ENCODE measurements at places on chromosomes 5 and 9.
A peak's percentile ranks its signal among the peaks of the same experiment; 100 is the strongest.

DNA sequence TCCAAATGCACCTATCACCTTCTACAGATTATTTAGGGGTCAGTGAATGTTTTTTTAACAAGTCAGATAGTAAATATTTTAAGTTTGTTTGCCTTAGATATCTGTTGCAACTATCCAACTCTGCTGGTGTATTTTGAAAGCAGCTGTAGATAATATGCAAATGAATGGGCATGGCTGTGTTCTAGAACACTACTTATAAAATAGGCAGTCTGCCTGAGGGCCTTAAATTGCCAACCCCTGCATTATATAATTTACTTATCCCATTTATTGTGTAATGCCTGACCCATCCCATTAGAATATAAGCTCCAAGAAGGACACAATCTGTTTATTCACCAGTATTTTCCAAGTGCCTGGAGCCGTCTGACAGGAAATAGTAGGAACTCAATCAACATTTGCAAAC is 149.0 kb downstream of the TTC39B start:
- DNase-seq = no peak

GRCh38 chr5:131363811-131364506 is 100.1 kb downstream of the CDC42SE2 start:
- no peak for DNase-seq

DNA sequence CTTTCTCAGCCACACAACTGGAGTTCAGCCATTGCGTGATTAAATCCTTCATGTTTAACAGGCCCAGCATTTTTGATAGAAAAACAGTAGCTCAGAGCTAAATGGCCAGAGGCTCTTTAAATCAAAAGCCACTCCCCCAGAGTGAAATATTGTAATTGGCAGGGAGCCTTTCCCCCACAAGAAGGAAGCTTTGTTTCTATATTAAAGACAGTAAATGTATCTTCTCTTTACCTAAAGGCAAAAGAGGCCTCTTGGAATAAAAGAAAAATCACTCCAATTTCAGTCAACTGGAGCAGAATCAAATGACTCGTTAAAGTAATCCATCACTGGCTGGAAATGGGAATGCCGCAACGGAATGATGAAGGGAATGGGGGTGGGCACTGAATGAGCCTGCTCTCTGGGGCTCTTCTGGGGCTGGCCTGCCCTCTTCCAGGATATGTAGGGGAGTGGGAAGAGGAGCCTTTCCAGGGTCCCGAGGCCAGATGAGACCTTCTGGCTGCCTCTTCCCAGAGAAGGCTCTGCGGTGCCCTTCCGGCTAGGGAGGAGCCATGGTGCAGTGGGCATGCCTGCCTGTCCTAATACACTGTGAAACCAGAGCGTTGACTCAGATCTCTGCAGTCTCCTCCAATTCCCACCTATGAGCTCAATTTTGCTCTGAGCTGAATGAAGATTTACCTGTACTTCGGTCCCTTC is 45.2 kb downstream of the ANKDD1B start:
- no peak for DNase-seq

DNA sequence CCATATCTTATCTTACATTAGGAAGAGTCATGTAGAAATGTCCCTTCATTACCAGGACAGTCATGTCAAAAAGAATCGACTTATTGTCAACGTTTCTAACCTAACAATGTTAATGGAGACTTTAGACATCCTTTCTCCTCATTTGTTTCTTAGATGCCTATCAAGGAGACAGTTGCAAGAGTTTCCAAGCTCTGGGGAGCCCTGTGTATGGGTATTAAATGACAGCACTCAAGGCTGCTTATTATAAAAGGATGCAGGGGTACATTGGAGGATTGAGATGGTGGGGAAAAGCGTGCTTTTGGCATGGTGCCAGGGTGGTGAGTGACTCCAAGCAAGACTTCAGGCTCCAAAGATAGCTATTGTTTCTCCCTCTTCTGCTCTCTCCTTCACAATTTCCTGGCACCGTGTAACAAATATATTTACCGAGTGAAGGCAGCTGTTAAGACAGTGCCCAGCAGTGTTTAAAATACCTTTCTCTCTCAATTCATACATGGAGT is 461.3 kb upstream of the CLINT1 start:
- no peak for DNase-seq

DNA sequence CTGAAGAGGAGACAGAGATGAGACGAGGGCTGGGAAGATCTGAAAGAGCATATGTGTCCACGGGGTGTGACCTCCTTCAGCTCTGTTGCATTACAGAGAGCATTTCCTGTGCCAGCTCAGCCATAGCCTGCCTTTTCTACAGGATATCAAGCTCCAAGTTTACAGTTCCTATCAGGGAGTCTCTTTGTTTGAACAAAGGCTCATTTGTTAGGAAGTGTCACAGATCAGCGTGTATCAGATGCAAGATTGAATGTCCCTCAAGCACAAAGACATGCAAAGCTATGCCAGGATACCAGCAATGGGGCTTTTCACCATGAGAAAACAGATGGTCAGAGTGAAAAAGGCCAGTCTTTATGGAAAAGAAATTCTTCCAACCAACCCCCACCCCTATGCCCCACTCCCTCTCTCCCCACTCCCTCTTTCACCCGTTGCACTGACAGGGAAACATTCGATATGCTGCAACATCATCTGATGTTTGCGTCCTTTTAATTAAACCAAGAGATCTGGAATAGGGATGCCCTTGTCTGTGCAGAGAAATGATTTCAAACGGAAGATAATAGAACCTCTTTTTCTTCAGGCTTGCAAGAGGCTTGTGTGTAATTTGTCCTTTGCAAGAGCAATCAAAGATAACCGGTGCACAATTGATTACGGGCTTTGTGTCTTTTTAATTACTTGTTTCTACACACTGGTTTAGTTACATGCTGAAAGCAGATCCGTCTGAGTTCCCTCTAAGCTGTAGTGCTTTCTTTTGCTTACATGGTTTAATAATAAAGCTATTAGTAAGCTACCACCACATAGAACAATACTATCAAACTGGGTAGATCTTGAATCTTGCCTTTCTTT is 263.1 kb upstream of the RGMB start:
- no peak for DNase-seq

GRCh38 chr9:20640331-20641187 is 18.3 kb upstream of the MLLT3 start:
- DNase-seq = peak; percentile 72

- no peak for DNase-seq
Measured at GRCh38 chr5:143147383-143147782, 256.1 kb downstream of the NR3C1 start.

DNA sequence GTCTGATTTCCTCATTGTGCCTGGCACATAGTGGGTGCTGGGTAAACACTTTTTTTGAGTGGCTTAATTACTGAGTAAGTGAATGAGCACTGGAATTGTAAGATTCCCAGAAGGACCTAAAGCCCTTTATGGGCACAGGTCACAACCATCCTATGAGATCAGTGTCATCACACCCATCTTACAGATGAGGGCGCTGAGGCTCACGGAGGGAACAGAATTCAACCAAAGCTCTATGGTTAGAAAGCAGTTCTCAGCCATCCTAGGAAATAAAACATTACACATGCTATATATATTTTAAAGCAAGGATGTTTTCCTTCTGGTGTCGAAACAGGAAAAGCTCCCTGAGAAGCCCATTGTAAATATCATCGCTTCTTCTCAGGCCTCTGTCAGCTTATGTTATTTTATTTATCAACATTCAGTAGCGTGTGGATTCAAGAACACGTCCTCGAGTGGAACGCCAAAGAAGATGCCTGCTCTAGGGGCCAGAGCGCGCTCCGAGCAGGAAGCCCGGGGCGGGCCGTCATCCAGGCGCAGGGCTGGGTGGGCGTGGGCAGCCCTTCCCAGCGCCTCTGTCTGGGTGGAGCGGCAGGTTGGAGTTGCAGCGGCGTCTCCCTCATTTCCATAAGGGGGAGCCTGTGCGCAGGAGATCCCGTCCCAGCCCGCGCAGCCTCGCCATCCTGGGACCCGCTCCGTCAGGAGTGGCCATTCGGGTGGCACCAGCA is 155.8 kb upstream of the SMIM23 start:
- no peak for DNase-seq

DNA sequence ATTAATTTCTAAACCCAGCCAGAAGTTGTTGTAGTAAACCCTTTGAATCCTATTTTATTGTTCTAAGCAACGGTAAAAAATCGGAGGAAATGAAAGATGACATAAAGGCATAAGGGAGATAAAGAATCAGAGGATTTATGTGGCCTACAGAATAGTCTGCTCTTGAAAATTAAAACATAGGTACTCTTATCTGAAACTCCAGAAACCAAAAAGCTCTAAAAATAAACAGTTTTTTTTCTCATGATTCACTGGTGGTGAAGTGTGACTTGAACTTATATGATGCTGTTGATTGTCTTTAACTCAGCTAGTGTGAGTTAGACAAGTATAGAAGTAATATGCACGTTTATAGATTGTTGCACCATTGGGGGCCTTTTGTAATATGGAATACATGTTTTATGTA is 80.3 kb downstream of the HSD17B4 start:
- DNase-seq = no peak

DNA sequence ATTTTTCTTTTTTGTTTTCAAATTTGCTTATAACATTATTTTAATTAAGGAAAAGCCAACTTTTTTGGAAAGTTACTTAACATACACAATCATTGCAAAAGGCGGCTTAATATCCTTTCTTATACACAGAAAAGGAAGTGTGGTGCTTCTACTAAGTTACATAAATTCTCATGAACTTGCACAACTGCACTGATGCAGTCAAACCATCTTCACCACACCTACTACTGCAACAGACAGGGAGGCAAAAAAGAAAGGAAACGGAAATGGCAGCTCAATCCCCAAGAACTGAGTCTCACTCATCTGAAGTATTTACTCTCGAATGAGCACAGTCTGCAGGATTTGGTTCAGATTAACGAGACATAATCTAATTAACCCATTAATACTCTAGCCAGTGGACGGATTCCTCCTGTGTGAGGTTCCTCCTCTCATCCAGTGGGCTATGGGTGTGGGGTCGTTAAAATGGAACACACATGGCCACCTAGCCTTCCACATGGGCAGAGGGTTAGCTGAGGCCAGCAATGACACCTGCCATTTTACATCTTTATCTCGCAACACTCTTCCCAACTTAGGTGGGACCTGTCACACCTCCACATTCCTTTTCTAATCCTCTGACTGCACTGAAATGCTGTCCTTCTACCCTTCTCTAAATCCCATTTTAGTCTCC is 30.0 kb downstream of the GOLM1 start:
- DNase-seq = no peak

DNA sequence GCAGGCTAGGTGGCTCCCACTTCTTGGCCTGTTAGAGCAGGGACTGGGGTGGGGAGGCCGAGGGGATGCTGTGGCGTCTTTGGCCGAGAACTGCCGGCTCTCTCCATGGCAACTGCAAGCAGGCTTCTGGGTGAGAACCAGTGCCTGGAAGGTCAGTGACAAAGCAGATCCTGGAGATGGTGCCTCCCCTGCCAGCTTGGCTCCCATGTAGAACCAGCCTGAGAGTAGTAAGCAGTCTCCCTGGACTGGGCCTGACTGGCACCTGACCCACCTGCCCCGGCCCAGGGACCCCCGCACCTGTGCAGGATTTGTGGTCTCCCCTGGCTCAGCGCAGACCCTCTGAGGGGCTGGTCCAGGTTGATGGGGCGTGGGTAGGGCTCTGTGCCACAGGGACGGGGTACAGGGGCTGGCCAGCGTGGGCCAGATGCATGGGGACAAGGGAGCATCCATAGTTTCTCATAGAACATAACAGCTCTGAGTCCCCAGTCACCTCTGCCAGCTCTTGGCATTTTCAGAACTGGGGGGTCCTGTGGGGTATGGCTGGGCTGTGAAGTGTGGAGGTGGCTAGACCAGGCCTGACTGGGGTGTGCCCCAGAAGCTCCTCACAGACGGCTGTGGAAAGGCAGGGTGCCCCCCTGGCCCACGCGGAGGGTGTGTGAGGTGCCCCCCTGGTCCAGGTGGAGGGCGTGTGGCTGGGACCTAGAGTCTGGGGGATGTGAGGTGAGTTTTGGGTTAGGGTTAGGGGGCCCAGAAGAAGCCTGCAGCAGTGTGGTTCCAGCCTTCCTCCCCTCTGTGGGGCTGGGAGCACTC is 22.2 kb downstream of the CACNA1B start:
- DNase-seq = no peak

DNA sequence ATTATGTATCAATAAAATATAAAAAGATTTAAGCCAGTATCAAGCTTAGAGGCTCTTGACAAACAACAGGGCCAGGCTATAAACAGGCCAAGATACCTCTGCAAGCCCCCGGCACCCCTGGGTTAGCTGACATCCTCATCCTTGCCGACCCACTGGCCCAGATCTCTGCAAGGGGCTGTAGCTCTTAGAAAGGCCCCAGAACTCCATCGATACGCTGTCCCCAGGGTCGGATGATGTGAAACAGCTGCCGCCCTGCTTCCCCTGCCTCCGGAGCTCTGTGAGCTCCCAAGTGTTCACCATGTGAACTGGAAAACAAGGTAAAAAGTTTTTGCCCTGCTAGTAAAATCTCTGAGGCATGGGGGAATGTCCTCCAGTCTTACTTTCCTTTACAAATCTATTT is 20.1 kb downstream of the SH3PXD2B start:
- no peak for DNase-seq

- no peak for DNase-seq
Measured at GRCh38 chr5:145872486-145872885, 328 bp downstream of the GRXCR2 start.

DNA sequence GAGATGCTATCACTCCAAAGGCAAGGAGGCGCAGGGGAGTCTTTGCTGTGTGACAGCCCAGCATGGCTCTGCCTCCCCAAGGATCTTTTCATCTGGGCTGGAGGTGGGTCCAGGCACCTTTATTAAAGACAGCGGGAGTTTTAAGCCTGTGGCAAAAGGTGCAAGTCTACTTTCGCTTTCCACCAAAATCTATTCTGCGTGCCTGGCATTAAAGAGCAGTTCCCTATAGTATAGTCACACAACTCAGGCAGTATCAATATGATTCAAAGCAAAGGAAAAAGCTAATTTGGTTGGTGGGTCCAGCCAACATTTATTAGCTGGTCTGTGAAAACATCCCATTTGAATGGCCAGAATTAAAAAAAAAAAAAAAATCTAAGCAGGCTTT is 398.7 kb downstream of the EBF1 start:
- DNase-seq = no peak

DNA sequence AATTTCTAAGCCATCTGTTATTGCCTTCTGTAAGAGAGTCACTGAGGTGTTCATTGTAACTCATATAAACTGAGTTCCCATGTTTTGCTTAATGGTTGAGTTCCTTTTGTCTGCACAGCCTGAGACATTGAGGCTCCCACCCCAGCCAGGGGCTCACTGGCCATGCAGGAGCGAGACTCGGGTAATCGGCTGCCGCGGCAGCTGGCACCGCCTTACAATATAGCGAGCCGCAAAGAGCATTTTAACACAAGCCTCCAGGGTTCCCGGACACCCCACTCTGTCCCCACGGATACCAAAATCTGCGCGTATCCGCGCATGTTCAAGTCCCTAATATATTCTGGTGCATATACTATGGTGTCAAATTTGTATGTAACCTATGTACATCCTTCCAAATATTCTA is 24.4 kb upstream of the GLDC start:
- DNase-seq = no peak

GRCh38 chr9:24045150-24045549 is 219.1 kb upstream of the ELAVL2 start:
- DNase-seq = no peak

GRCh38 chr5:138752341-138752950 is 779 bp upstream of the CTNNA1 start:
- no peak for DNase-seq

GRCh38 chr5:59548807-59549357 is 344.6 kb downstream of the PDE4D start:
- no peak for DNase-seq

GRCh38 chr9:18707061-18707461 is 233.1 kb downstream of the ADAMTSL1 start:
- no peak for DNase-seq

Data from CD4-positive, alpha-beta T cell treated with Interleukin-17A for 1 hour (primary cell).